ENCODE measurements at places on chromosomes 2 and 18.

- DNase-seq = no peak
Measured at GRCh38 chr18:13239171-13239956, 20.8 kb downstream of the LDLRAD4 start.

- no peak for DNase-seq
Measured at GRCh38 chr2:100407073-100407472, 10.4 kb downstream of the CHST10 start.

DNA sequence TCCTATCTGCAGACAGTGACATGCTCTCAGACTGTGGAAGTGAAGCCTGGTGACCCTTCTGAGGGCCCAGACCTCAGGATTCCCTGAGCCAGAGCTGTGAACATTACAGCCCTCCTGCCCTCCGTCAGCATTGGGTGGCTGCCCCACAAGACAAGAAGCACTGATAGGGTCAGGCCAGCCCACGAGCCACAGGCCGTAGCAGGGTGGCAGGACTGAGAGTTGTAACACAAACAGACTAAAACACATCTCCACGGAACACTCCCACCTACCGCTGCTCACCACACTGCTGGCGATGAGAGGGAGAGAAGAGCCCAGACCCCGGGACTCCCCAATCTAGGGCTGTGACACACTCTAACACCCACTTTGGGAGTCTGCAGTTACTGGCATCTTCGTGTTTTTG lies 264.8 kb upstream of the FSIP2 start:
- DNase-seq = no peak

GRCh38 chr2:241129086-241129871 lies 20.0 kb downstream of the PASK start:
- DNase-seq = no peak

GRCh38 chr18:50340078-50340477 lies 34.8 kb upstream of the SKA1 start:
- no peak for DNase-seq

- DNase-seq = no peak
Measured at GRCh38 chr18:12283666-12284065, 24.4 kb upstream of the TUBB6 start.

DNA sequence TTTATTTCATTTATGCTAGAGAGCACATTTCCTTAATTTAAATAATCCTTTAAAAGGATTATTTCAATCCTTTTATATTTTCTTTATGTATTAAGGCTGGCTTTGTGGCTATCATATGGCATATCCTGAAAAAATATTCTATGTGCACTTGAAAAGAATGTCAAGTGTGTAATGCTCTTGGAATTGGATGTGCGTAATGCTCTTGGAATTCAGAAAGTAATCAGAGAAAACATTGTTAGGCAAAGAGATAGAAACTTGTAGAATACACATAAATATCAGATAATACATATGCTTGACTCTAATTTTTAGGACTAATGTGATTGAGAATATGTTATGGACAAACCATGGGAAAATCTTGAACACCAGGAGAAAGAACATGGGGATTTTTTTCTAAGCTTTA lies 197.5 kb upstream of the COL3A1 start:
- DNase-seq = peak; percentile 81

DNA sequence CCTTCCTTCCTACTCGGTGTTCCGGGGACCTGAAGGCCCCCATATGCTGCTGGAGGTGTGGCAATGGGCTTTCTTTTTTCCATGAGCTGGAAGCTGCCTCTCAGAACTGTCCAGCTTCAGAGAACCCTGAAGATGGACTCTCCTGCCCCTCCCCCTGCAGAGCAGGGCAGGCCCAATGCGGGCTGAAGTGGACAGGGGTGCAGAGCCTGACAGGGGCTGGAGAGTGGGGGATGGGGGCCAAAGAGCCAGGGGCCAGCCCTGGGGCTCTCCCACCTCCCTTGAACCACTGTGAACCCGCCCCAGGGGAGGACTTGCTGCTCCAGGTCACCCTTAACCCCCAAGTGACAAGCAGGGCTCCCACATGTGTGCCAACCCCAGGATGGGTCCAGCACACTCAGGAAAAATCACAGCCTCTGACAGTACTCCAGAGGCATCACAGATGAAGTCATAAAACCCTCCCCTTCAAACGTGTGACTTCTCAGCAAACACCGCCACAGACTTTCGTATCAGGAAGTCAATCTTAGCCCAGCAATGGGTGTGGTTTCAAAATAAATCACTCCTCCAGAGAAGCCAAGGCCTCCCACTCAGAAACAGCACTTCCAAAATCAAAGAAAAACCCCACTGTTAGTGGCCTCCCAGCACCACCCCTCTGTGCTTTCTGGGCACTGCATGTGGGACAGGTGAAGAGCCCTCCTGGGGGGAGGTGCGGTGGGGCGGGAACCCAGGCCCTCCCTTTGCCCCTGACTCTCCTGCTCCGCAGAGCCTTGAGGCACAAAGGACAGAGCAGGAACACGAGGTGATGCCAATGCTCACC lies 135.8 kb downstream of the HDAC4 start:
- DNase-seq = peak; percentile 73

GRCh38 chr18:13260197-13260934 lies 41.8 kb downstream of the LDLRAD4 start:
- no peak for DNase-seq

DNA sequence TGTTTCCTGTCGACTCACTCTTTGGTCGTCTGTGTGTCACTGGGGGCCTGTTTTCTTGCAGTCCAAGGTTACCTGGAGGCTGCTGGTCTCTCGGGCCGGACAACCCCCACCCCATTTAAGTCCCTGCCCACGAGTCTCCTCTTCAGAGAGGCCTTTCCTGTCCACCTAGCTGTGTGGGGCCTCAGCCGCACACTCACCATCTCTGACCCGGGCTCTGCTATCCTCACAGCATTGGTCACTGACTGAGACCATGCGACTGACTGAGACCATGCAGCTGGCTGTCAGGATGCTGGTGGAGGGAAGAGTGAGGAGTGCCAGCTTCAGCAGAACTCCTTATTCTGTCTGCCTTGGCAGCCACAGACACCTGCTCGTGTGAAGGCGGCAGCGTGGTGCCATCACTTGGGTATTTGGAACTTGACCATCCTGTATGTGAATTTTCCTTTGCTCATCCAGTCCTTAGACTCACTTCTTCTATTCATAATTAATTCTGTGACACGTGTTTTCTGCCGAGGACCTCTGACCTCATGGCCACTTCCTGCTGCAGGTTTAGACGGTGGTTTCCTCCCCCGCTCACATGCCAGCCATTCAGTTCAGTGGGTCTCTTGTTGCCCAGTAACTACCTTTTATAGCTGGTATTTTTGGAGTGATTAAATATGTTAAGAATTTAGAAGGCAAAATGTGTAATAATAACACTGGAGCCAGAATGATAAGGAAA lies 47.5 kb upstream of the ASB1 start:
- DNase-seq = peak; percentile 44

- DNase-seq = no peak
Measured at GRCh38 chr18:49949951-49950395, 136.6 kb upstream of the ACAA2 start.

GRCh38 chr2:157291018-157291417 lies 33.5 kb downstream of the GALNT5 start:
- no peak for DNase-seq

GRCh38 chr2:196176142-196176738 lies 4.9 kb upstream of the STK17B start:
- no peak for DNase-seq

GRCh38 chr18:33307520-33307919 lies 133.0 kb downstream of the CCDC178 start:
- no peak for DNase-seq

DNA sequence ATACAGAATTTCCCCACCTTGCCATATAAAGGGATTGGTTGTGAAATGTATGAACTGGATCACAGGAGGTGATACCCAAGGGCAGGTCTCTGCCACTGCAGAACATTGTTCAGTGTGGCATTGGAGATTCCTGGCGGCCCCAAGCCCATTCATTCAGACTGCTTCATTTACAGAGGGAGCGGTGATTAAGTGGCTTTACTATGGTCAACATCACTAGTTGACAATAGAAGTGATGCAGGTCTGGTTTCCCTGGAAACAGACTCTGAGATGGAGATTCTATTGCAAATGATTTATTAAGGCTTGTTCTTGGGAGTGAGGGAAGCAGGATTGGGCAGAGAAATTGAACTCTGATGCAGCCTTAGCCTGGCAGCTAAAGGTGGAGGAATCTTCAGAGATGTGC lies 62.4 kb downstream of the ZDBF2 start:
- no peak for DNase-seq

DNA sequence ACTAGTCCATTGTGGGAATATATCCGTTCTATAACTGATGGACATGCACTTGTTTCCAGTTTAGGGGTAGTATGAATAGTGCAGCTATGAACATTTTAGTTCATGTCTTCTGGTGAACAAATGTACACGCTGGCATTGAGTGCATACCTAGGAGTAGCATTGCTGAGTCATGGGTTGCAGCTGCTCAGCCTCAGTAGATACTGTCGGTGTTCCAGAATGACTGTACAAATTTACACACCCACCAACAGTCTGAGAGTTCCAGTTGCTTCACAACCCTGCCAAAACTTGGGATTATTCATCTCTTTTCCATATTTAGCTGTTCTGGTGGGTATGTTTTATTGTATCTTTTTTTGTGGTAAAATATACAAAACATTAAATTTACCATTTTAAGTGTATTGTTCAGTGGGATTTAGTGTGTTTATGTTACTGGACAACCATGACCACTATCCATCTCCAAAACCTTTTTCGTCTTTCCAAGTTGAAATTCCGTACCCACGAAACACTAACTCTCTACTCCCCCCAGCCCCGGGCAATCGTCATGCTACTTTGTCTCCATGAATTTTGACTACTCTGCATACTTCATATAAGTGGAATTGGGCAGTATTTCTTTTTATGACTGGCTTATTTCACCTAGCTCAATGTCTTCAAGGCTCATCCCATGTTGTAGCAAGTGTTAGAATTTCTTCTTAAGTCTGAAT lies 281.0 kb downstream of the PRKCE start:
- peak; percentile 36 for DNase-seq

DNA sequence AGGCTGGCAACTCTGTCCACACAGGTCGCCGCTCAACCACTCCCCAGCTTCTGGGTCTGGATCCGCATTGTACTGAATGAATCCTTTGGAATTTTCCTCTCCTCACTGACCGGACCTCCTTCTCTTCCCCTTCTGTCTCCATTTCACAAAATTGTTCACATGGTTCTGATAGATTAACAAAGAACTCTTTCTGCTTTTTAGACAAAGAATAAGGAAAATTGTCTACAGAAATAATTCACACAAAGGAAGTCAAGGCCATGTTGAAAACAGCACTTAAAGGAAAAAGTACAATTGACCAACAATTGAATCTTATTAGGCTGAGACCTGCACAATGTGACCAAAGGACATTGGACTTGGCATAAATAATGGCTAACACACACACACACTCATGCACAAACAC lies 73.6 kb upstream of the GLI2 start:
- DNase-seq = no peak

DNA sequence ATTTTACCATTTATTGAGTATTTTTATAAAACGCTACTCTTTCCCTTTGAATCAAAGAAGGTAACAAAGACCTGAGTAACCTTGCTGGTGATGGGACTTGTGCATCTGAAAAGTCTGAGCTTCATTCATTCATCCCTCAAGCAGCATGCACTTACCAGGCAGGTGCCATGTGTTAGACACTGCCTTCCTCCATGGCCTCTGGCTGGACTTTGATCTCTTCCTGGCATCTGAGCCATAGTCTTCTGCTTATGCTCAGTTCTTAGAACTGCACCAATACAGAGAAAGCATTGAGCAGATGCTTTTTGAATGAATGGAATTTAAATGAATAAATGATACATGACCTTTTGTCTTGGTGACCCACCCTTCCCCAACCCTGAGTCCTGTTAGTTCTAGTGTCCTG lies 251.4 kb upstream of the COPS8 start:
- no peak for DNase-seq

DNA sequence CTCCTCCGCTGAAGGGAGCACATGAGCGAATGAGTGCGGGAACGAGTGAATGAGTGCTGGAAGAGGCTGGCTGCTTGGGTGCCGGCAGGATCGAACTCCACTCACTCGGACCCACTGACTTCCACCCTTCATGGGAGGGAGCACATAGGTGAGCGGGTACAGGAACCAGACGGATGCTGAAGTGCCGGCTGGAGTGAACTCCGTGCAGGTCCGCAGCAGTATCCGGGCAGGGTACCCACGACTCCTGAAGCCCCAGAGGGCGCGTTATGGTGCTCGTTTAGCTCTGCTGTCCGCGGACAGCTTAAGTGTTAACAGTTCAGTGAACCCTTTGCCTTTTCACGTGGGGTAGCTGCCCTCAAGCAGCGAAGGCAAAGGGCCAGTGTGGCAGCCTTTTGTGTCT lies 23.2 kb downstream of the RPRM start:
- no peak for DNase-seq

DNA sequence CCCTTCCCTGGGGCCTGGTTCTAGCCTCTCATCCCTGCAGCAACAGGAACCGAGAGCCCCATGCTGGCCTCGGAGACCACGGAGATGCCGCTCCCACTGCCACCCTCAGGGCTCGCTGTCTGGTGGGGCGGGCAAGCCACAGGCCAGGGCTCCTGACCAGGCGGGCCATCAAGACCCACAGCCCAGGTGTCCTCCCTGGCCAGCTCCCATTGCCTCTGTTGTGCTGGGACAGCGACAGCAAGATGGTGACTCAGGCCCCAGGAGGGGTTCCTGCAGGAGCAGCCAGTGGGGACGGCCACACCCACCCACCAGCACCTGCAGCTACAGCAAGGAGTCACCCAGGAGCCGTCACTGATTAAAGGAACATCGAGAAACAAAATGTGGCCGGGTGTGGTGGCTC lies 7.4 kb downstream of the KLHL30 start:
- DNase-seq = no peak

- peak; percentile 38 for DNase-seq
Measured at GRCh38 chr2:189298481-189298880, 118.9 kb upstream of the COL5A2 start.

GRCh38 chr2:227717687-227718567 lies at the start of gene SLC19A3:
TSS of gene SLC19A3 (minus strand) at chr2:227718028. CDS start at chr2:227702318, 15,710 bp downstream.
- peak; percentile 82 for DNase-seq

DNA sequence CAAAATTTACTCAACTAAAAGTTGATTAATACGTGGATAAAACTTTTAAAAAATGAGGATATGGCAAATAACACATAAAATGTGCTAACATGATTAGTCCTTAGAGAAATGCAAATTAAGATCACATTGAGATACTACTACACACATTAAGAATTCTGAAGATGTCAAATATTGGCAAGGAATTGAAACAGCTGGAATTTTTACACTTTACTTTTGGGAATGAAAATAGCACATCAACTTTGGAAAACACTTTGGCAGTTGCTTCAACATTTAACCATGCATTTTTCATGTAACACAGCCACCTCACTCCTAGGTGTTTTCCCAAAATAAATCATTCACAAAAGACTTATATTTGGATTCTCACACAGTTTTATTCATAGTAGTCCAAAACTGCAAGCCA lies 687.9 kb upstream of the SETBP1 start:
- DNase-seq = no peak

All from astrocyte of the spinal cord (primary cell).